Aorta (tissue), 5 donors: ENCODE measurements at places on chromosomes 4 and X.
A peak's percentile ranks its signal among the peaks of the same experiment; 100 is the strongest.

GRCh38 chrX:4805502-4805901 lies 1092.1 kb upstream of the PRKX start:
- no peak for DNase-seq

- DNase-seq = no peak
These were observed 306.2 kb downstream of the INPP4B start for GRCh38 chr4:142539796-142540482.

GRCh38 chrX:153474718-153475117 lies 4.3 kb upstream of the HAUS7 start:
- DNase-seq = peak; percentile 96

DNA sequence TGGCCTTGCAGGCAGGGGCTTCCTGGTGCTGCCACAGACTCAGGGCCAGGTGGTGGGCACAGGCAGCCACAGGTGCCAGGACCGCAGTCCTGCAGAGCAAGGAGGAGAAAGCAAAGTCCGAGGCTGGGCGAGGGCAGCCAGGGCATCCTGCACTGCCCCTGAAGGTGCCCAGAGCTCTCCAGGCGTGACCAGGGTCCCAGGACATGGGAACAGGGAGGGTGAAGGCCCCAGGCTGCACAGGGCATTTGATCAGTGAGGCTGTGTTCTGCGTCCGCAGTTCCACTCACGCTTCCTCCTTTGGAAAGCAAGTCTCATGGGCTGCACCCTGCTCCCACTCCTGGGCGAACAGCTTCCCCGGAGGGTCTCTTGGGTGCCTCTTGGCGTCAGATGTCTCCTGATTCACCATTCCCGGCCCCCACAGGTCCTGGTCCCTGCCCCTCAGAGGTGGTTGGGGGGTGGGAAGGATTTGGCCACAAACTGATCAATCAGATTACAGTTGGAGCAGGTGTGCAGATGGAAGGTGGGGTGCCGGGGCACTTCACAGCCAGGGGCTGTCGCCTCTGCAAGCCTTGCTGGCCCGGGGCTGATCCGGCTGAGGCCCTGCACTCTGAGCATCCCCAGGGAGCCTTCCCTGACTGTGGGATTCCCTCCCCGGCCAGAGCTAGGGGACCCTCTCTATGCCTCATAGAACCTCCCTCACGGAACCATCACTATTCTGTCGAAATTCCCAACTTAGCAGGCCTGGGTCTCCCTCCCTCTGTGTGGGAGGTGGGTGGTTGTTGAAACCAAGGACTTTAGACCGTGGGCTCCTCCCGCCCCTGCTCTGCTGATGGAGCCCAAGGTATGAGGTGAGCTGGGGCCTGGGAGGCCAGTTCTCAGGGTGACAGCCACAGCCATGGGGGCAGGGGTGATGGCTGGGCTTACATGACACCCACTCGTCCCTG lies 3.3 kb downstream of the SH3TC1 start:
- no peak for DNase-seq

DNA sequence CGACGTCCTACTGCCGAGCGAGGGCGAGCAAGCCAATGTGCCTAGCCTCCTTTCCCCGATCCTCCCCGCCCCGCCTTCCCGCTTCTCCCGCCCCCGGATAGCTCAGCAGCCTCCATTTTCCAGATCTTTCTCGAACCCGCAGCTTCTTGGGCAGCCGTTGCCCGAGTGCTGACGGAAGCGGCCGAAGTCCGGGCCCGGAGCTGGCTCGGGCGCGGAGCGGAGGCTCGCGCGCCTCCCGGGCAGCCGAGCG lies 172 bp upstream of the HSPA4L start:
- DNase-seq = peak; percentile 95
